Nucleus accumbens (tissue), 56 donors: ENCODE measurements at places on chromosomes 3 and 15.

DNA sequence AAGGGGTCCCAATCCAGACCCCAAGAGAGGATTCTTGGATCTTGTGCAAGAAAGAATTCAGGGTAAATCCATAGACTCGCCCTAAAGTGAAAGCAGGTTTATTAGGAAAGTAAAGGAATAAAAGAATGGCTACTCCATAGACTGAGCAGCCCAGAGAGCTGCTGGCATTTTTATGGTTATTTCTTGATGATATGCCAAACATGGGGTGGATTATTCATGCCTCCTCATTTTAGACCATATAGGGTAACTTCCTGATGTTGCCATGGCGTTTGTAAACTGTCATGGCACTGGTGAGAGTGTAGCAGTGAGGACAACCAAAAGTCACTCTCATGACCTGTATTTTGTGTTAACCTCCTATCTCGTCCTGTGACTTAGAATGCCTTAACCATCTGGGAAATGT, 142.2 kb downstream of the DOCK3 start:
- no peak for DNase-seq

DNA sequence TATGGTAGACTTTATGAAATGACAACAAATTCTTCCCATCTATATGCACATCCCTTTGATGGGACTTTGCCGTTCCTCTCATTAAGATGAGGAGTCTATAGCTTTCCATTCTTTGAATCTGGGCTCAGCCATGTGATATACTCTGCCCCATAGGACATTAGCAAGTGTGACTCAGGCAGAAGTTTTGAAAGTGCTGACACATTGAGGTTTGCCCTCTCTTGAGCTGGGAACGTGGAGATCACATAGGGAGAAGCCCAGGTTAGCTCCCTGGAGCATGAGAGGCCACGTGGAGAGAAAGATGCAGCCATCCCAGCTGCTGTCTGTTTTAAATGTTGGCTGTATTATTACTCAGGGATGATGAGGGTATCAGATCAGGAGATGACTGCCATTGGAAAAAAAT, 67.7 kb upstream of the OXTR start:
- DNase-seq = no peak

DNA sequence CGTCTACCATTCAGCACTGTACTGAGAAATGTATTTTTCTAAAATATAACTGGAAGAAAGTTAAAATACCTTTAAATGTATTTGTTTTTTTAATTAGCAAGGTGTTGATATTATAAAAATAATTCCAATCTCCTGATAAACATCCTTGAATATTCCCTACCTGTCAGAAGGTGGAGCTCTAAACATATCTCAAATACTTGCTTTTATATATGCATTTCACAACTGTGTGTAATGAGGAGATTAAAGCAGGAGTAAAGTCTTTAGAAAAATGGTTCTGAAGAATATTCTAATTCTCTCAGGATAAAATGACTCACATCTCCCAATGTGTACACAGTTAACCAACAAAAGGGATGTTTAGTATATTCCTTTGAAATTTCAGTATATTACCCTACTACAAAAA, 422.7 kb downstream of the PLCL2 start:
- DNase-seq = no peak

DNA sequence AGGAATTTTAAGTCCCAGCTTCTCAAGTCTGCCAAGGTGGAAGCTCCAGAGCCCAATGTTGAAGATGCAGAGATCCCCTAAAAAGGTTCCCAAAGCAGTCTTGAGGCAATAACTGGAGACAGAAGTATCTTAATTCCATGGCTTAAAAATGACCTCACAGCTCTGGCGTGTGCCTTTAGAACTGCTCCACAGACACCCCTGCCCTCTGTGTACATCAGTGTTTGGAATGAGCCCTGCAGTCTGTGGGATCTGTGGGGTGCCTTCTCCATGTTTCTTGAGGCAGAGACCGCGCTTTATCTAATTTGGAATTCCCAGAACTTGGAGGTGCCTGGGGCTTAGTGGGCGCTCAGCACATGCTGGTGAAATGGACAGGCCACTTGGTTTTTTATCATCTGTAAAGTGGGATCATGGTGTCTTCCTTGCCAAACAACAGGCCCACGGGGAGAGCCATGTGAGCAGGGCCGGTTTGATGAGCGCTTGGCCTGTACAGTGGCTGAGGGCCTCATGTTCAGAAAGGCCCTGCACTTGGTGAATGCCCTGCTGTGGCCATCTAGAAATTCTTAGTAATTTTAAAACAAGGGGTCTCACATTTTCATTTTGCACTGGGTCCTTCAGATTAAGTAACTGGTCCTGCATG, 7.1 kb downstream of the ITGA11 start:
- no peak for DNase-seq

GRCh38 chr3:99529265-99529664, 109.1 kb upstream of the COL8A1 start:
- DNase-seq = no peak

GRCh38 chr3:116020989-116021388, 397.7 kb downstream of the GAP43 start:
- no peak for DNase-seq

GRCh38 chr3:10474275-10474646, 31.1 kb downstream of the ATP2B2 start:
- DNase-seq = no peak

DNA sequence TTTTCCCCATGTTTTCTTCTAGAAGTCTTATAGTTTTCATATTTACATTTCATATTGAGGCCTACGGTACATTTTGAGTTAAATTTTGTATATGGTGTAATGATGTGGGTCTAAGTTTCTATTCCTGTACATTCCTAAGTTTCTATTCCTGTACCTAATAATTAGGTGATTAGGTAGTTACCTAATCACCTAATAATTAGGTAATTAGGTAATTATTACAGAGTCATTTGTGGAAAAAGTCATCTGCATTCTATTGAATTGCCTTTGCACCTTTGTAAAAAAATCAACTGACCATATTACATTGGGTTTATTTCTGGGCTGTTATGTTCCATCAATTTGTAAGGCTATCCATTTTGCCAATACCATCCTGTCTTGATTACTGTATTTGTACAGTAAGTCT, 37.1 kb downstream of the MAP4 start:
- no peak for DNase-seq

- no peak for DNase-seq
These were observed 46.4 kb upstream of the EPHB1 start for GRCh38 chr3:134748698-134749097.

GRCh38 chr3:73597476-73597875, 27.3 kb downstream of the PDZRN3 start:
- no peak for DNase-seq

DNA sequence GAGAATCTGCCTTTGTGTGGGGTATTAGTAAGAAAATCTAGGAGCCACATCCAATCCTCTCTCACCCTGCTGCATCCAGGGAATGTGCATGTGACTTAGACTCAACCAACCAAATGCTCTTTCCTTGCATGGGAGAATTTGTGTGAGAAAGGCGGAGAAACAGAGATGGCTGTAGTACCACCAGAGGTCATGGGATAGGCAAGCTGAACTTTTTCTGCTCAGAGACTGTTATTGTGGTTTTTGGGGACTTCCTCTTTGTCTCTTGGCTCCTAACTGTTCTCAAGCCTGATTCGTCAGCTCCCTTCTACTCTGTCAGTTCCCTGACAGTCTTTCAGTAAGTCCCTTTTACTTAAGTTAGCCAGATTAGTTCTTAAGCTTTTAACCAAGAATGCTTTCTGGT, 2.6 kb upstream of the ZSCAN2 start:
- DNase-seq = no peak

DNA sequence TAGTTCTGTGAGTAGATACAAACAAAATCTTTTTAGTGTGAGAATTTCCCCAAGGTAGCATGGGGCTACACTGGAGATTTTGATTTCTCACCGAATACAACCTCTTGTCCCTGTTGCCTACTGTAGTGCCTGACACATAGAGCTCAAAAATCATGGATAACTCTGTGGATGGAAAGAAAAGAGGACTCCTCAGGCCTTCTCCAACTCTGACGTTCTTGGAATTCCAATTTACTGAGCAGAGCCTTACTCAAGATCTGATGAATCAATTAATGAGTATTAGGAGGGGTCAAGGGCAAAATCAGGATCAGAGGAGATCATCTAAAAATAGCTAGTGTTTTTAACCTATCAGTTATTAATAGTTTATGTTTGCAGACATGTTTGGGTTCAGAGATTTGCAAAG, 46.7 kb upstream of the PYDC2 start:
- DNase-seq = no peak

- no peak for DNase-seq
These were observed 11.4 kb downstream of the ZFAND6 start for GRCh38 chr15:80070840-80071239.

- no peak for DNase-seq
These were observed 19.6 kb downstream of the TRIM71 start for GRCh38 chr3:32837366-32837765.

GRCh38 chr3:71690341-71690841, 34.8 kb downstream of the EIF4E3 start:
- DNase-seq = no peak

DNA sequence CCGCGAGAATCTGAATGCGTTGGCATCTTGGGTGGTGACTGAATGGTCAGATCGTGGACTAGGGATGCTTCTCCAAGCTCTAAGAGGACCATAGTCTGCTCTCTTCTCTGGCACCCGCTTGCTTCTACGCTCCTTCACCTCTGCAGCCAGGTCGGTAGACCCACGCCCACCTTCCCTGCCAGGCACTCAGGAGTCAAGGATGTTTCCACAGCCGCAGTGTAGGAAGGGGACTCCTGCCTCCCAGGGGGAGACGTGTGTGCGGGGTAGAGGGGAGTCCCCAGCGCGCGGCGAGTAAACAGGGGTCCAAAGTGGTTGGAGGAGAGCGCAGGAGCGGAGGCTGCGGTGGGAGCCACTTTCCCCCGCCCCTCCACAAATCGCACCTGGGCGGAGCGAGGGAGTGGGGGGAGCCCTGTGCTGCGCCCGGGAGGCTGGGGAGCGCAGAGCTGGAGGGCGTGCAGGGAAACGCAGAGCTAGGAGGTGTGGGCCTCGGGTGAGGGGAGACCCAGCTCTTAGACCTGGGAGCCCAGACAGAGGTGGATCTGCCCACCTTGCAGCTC, 1.7 kb downstream of the LRRC3B start:
- no peak for DNase-seq

DNA sequence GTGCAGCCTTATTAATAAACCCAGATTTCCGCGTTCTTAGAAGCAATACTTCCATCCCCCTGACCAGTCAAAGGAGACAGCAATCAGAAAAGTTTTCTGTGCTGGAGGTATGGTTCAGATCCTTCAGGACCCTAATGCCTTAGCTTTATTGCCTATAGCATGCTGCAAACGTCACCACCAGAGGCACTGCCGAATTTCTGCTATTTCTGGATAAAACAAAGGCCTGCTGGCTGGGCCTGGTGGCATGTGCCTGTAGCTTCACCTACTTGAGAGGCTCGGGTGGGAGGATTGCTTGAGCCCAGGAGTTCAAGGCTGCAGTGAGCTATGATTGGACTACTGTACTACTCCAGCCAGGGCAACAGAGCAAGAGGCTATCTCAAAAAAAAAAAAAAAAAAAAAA, 407.2 kb downstream of the FOXP1 start:
- DNase-seq = no peak

- no peak for DNase-seq
These were observed 195.6 kb upstream of the NSMCE3 start for GRCh38 chr15:29465196-29465595.

DNA sequence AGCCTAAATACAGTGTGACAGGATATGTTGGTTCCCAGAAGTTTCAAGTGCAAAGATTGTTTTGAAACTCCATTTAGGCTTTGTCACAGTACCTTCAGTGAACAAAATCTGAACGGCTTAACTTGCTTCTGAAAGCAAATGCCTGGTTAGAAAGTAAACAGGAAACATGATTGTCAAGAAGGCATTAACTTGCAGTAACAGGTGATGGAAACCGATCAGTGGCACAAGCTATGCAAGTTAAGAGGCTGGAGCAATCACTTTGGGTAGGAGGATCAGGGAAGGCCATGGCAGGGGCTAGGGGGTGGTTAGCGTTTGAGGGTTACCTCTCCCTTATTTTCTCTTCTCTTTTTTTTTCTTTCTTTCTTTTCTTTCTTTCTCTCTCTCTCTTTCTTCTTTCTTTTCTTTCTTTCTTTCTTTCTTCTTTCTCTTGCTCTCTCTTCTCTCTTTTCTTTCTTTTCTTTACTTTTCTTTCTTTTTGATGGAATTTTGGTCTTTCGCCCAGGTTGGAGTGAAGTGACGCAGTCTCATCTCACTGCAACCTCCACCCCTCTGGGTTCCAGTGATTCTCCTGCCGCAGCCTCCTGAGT, 2.4 kb downstream of the HYKK start:
- DNase-seq = no peak

GRCh38 chr3:6099458-6100075, 761.3 kb upstream of the GRM7 start:
- DNase-seq = no peak

GRCh38 chr3:171000281-171000680, 26.2 kb downstream of the SLC2A2 start:
- DNase-seq = no peak

DNA sequence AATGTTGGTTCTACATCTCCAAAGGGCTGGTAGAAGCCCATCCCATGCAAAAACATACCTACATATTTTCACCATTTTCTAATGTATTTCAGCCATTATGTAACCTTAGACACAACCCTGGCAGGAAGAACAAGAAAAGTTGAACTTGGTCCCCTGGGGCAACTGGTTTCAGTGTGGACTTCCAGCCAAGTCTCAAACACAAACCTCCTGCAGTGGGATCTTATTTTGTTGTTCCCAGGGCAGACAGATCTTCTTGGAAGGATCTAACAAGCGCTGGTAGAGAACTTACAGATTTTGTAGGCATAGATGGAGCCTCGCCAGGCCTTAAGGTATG, 96.3 kb downstream of the ADAMTS17 start:
- DNase-seq = no peak

DNA sequence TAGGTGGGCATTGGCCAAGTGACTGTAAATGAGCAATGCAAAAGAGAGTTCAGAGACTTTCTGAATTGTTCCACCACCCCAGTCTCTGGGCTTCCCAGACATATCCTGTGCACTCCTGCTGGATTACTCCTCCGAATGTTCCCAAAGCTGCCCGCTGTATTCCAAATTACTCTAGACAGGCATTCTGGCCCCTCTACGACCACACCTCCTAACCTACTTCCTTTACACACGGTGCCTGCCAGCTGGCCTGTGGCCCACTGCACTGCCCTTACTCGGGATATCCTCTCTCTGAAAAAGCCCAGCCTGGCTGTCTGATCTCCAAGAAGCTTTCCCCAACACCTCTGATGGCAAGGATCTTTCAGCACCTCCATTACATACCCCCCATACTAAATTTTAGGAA, 66.6 kb downstream of the DUT start:
- no peak for DNase-seq

GRCh38 chr15:44718180-44718926, 7.0 kb downstream of the B2M start:
- no peak for DNase-seq

- DNase-seq = no peak
These were observed 154.7 kb downstream of the SV2B start for GRCh38 chr15:91254766-91255165.

GRCh38 chr3:8607234-8608040, 37.2 kb downstream of the SSUH2 start:
- no peak for DNase-seq

DNA sequence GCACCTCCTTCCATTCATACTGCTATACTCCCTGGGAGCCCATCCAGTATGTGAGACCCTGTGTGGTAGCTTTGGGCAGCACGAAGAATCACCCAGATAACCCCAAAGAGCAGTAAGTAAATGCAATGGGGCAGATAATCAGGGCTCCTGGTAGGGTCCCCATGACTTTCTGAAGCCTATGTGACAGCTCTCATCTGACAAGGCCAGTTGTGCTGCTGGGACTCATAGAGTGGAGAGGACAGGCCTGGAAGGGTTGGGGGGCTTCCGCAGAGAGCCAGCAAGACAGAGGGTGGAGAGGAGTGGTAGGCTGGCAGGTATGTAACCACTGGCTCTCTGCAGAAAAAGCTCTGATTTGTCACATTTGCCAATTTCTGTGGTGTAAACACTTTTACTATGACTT, 3.2 kb upstream of the SLC6A20 start:
- DNase-seq = no peak
